Stimulated activated CD4-positive, alpha-beta T cell treated with anti-CD3 and anti-CD28 coated beads, Interleukin-15, amount 100 ng/mL, for 1 hour (primary cell): ENCODE measurements at places on chromosomes 2 and 18.

DNA sequence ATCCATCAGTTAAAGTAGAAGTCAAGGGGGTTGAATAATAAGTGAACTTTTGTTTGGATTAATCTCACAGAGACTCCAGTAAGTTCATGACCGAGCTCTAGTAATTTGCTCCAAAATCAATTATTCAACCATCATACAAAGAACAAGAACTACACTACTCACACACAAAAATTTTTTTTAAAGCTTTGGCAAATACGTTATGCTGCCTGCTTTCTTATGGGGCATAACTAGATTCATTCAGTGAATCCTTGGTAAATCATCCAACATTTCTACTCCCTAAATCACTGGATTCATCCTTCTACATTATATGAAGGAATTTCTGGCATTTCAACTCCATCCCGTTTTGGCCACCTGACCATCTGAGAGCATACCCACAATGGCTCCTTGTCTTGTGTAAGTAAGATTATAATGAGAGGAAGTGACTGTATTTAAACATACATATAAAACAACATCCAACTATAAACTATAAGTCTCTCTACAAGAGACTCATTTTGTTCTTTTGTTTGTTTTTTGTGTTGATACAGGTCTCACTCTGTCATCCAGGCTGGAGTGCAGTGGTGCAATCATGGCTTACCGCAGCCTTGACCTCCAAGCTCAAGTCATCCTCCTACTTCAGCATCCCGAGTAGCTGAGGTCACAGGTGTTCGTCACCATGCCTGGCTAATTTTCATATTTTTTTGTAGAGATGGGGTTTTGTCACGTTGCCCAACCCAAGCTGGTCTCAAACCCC is 144.2 kb upstream of the LRRTM4 start:
- no peak for DNase-seq

DNA sequence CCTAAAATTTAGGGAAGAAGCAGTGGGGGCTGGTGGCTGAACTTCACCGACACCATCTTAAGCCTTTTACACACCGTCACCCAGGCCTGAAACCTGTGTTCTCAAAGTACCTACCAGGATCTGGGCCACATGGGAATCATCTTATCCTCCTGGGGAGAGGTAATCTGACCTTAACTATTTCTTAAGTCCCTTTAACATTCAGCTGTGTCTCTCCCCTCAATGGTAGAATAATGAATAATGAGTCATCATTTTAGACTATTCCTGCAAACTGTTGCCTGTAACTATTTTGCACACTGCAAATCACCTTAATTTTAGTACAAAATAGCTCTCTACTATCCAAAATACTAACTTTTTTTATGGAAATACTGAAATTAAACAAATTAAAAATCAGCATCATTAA is 149.4 kb upstream of the KLF7 start:
- DNase-seq = no peak

DNA sequence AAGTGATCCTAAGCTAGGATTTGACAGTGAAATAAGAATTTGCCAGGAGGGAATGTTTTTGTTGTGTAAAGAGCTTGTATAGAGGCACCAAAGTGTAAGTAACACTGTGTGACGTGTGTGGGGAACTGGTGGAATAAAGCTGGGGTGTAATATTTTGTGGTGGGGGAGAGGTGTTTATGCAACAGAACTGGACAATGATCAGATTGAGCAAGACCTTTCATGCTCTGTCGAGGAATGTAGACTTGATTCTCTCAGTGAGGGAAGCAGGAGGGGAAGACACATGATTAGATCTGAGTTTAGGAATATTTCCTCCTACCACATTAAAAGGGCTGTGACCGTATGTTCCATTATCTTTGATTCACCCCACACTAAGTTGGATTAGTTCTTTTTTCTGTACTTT is 43.6 kb downstream of the EFEMP1 start:
- no peak for DNase-seq

DNA sequence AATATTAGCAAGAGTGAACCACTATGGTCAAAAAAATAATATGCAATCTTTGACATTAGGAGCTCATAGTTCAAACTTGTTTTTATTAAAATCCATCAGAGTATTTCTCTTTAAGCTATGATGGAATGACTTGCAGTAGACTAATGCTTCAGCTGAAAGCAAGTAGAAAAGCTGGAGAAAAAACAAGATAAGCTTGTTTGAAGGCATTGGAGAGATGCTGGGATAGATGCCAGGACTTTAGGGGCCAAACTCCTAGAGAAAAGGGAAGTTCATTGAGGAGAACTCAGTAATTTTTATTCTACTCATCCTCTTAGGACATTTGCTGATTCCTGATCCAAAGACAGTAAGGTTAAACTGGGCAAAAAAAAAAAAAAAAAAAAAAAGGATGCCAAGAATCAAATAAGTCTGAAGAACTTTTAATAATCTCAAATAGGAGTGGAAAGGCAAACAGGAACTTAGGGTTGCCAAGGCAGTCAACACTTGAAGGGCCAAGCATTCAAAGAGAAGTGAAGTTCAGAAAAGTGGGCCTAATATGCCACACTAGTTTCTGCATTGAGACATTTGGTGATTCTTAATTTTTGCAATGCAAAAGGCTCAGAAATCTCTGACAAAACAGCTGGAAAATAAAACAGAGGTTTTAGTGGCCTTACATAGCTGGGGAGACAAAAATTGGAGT is 19.7 kb upstream of the AFF3 start:
- no peak for DNase-seq
